Stimulated activated CD8-positive, alpha-beta memory T cell treated with anti-CD3 and anti-CD28 coated beads, Interleukin-2, amount 100 ng/mL, for 48 hours (primary cell): ENCODE measurements at places on chromosomes 11 and 22.

DNA sequence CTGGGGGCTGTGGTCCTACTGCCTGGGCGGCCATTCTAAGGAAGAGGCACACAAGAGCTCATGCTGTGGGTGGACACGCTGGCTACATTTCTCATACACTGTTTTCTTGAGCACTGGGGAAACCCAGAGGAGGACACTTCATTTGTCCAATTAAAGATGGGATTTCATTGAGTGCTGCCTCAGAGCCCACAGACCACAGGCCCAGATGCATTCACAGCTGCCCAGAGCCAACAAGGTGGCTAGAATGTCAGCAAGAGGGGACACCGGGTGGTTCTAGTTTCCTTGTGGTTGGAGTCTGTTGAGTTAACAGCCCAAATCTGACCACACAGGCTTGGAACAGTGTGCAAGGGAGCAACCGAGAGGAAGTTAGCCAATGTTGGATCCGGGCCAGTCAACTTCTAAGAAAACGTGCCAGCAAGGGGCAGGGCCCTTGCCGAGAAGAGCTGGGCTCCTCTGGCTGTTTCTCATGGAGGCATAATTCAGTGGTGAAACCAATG is 35.0 kb upstream of the SORL1 start:
- DNase-seq = peak; percentile 17

GRCh38 chr11:123518496-123519054 is 88.5 kb downstream of the GRAMD1B start:
- no peak for DNase-seq

- DNase-seq = no peak
These were observed 29.9 kb upstream of the LRRC32 start for GRCh38 chr11:76700177-76701100.

DNA sequence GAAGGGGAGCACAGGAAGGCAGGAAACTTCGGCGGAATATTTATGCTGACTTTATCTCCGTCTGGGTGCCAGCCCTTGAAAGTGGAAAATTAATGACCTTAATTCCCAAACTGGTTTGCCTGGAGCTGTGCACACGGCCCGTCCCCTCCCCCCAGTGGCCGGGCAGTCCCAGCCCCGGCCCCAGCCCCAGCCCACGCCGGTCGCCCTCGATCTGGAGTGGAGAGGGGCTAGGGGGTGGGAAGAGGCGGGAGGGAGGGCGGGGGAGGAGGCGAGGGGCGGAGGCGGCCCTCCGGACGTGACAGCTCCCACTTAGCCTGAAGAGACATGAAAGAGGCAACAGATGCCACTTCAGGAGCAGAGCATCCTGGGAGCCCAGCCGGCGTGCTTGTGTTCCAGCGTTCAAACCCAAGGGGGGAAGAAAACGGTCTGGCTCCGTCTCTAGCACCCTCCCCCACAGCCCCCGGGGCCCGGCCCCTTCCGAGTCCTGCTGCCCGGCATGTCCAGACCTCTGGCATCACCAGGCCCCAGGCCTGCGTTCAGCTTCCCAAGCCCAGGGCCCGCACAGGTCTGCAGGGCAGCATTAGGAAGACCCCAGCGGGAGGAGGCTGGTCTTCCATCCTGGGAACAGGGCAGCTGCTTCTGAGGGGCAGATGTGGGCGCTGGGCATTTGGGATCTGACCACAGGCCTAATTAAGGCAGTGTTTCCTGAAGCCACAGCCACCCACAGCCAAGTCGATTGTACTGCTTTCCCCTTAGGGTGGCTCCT is 20.0 kb upstream of the LMO1 start:
- no peak for DNase-seq

- no peak for DNase-seq
These were observed 165.7 kb downstream of the COMMD9 start for GRCh38 chr11:36123336-36124101.

DNA sequence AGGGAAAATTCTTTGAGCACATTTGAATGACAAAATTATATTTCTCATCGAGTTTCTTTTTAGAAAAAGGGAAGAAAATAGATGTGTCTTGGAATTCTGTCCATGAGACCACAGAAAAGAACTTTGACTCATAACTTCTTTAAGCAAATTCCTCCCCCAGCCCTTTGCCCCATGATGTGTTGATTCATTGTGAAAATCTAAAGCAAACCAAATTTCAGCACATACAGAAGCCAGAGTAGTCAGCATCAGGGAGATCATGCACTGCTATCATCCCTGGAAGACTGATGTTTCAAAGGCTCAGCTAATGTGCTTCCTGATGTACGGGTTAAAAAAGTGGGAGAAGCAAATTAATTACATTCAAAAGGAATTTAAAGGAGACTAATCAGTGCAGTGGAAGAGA is 159.7 kb downstream of the FAT3 start:
- DNase-seq = no peak

DNA sequence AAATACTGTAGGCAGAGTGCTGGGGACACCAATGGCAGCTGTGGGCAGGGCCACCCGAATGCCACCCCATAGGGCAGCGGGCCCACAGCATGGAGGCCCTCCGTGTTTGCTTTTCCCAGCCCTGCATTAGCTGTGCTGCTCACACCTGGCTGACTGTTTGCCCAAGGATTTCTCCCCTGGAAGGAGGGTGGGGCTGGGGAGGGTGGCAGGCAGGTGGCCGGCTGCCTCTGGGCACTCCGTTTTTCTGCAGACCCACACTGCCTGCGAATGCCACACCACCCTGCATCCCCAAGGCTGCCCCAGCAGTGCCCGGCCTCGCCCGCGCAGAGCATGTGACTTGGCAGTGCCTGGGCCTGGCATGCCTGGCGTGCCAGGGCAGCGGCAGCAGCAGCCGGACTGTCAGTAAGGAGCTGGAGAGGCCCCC is 19.6 kb downstream of the DAGLA start:
- DNase-seq = no peak

DNA sequence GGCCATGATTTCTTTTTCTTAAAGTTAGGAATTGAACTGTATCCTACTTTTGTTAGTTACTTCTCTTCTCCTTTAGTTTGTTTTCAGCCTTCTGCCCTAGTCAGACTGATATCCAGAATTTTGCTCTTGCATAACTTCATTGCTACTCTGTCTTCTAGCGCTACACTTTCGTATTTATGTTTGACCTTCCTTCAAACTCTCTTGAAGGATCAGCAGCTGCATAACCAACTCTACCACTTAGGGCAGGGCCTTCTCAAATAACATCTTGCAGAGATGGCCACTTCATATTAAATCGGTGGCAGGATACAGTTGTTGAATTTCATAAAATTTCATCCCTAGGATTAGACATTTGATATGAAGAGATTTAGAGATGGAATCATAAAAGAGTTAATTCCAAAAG is 43.9 kb downstream of the KDM2A start:
- no peak for DNase-seq

DNA sequence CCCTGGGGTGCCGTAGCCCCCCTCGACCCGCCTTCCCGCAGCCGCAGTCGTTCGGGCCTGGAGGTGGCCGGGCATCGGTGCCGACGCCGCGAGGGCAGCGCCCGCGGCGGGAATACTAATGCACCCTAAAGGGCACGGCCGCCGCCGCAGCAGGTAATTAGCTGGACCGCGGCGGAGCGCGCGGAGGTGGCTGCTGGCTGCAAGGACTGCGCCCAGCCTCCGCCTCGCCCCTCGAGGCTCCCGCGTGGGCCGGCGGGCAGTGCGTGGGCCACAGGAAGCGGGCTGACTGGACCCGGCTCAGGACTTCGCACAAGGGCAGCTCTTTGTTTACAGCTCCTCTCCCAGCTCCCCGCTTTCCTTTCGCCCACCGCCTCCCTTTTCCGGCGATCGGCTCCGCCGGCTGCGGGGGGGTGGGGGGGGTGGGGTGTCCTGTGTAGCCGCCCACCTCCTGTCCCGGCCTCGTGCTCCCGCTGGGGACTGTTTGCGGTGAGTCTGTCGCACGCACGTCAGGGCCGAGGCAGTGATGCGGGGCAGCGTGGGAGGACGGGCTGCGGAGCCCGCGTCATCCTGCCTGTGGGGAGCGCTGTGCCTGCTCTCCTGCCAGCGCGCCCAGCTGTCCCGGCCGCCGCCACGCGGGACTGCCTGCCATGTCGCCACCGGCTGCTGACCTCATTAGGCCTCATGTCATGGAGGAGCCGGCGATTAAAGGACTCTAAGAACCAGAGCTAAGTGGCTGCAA is 53.2 kb downstream of the GRIK4 start:
- DNase-seq = peak; percentile 40

GRCh38 chr11:47337229-47337924 is 15.1 kb downstream of the MYBPC3 start:
- DNase-seq = no peak

- DNase-seq = no peak
These were observed 74.3 kb downstream of the DHCR7 start for GRCh38 chr11:71373791-71374454.

DNA sequence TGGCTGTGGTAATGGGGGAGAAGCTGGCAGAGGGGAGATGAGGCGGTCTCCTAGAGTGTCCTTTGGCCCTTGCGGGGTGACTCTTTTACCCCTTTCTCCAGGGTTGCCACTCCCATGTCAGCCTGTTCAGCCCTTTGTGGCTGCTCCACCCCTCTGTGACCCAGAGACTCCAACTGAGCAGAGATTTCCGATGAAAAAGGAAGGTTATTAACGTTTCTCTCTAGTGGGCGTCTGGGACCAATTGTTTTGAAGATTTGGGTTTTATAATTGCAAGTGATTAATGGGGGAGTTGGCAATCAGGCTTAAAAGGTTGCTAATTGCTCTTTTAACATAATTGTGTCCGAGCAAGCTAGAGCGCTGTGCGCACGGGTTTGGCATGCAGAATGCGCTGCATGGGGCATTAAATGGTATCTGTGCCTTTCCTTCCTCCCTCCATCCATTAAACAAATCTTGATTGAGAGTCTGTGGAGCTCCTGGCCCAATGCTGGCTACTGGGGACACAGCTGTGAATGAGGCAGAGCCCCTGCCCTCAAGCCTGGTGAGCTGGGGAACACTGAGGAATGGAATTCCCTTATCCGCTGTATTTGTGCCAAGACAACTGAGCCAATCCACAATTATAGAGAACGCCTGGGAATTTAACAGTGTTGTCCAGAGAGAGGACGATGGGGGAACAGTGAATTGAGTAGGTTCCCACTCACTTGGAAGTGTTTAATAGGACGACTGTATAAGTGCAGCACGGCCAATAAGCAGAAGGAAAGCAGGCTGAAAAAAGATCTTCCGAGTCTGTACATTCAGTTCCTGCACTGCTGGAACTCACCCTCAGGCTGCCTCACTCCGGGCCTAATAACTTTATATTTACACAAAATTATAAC is 295.9 kb downstream of the MIAT start:
- DNase-seq = no peak

DNA sequence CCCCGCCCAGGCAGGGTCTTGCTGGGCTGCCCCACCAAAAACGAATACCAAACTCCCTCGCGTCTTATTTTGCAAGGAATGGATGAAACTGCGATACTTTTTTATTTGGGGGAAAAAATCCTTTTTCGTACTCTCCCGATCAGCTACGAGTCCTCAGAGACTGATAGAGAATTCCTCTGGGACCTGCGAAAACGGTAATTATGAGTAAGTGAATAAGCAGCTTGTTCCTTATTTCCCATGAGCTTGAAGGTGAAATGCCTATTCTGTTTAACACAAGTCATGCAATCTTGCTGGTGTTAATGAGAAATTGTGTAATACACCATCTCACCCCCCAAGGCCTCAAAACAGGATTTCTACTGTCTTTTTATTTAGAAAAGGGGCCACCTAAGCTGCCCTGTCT is 5.5 kb downstream of the GRK3 start:
- DNase-seq = no peak

- DNase-seq = no peak
These were observed 95.0 kb downstream of the PDHX start for GRCh38 chr11:35011389-35011788.

- no peak for DNase-seq
These were observed 34.4 kb downstream of the PPP2R1B start for GRCh38 chr11:111731821-111732220.

- DNase-seq = no peak
These were observed 20.2 kb upstream of the TREH start for GRCh38 chr11:118699506-118700220.

- no peak for DNase-seq
These were observed 2.7 kb upstream of the RAG1 start for GRCh38 chr11:36565031-36565610.

DNA sequence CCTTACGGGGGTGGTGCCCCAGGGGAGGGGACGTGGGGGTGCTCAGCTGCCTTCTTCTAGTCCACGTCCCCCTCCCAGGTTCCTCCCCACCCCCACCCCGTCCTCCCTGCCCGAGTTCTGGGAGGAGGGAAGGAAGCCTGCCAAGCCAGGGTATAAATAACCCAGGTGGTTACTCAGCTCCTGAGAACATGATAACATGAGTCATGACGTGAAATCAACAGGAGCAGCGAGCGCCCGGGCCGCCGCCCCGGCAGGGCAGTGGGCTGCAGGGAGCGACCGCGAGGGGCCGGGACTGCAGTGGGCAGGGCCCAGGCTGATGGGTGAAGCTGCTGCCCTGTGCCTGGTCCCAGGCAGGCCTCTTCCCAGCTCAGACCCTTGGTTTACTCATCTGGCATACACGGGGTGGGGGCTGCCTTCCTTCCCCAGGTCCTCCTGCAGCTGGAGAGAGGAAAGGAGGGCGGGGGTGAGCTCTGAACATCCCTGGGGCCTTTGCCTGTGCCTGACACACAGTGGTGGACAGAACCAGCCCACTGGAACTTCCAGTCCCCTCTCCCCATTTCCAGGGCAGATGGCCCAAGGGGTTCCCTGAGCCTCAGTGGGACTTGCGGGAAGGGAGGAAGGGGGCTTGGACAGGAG is 8.8 kb upstream of the PDGFB start:
- no peak for DNase-seq

- no peak for DNase-seq
These were observed 8.6 kb upstream of the INCENP start for GRCh38 chr11:62115085-62115694.

DNA sequence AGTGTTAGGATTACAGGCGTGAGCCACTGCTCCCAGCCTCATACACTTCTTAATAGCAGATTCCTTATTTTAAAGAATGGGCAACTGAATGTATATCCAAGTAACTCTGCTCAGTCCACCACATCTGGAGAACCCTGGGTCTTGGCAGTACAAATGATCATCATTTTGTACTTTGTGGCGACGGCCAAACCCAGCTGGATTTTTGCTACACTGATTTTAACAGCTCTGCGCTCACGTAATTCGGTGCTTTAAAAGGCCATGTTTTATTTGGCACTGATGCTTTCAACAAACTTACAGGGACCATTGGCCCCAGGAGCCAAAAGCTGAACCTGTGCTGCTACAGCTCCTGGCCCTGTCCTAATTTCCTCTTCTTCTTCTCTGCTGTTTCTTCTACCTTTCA is 60.8 kb upstream of the PDE3B start:
- DNase-seq = no peak

- DNase-seq = peak; percentile 54
These were observed 26.0 kb upstream of the FADD start for GRCh38 chr11:70176940-70177689.

GRCh38 chr11:34180040-34180813 is 74.8 kb downstream of the NAT10 start:
- no peak for DNase-seq

DNA sequence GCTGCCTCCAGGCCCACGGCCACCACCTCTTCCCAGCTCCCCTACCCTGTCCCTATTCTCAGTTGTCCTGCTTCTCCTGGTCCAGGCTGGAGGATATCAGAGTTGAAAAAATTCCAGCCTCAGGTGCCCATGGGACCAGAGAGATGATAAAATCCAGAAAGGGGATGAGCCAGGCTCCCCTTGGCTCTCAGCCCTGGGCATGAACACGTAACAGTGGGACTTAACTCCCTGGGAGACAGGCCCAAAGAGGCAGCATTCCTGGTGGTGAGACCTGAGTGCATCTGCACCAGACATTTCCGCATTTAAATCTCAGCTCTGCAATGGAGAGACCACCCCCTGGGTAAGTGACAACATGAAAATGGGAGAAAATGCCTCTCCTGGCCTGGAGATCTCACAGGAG is 10.4 kb upstream of the SLC39A13 start:
- no peak for DNase-seq

- no peak for DNase-seq
These were observed 317.7 kb upstream of the CTSC start for GRCh38 chr11:88655196-88655595.
